ENCODE measurements at places on chromosomes 6 and 20.

DNA sequence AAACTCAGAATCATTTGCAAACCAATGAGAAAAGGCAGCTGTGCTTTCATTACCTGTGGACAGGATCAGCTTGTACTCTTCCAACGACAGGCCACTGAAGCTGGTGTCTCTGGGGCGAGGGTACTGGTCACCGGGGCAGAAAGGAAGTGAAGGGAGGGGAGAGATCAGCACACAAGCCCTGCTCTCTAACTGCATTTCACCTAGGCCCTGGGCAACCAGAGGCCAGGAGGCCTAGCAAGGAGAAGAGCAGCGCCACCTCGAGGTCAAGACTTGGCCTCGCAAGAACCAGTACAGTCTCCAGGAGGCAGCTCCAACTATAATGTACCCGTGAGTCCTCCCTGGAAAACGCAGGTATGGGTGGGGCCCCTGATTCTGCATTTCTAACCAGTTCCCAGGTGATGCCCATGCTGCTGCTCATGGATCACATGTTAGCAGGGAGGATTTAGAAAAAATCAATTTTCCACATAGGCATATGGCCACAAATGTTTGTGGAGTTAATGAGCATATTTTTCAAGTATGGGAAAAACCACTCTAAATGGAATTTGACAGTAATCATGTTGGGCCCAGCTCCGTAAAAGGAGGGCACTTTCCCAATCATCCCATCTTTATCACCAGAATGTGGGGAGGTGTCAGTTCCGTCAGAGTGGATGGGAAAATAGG is 11.0 kb downstream of the UQCC2 start:
- peak; percentile 50 for DNase-seq

- DNase-seq: no peak
These were observed 37.7 kb upstream of the SLC4A11 start for GRCh38 chr20:3276680-3277015.

DNA sequence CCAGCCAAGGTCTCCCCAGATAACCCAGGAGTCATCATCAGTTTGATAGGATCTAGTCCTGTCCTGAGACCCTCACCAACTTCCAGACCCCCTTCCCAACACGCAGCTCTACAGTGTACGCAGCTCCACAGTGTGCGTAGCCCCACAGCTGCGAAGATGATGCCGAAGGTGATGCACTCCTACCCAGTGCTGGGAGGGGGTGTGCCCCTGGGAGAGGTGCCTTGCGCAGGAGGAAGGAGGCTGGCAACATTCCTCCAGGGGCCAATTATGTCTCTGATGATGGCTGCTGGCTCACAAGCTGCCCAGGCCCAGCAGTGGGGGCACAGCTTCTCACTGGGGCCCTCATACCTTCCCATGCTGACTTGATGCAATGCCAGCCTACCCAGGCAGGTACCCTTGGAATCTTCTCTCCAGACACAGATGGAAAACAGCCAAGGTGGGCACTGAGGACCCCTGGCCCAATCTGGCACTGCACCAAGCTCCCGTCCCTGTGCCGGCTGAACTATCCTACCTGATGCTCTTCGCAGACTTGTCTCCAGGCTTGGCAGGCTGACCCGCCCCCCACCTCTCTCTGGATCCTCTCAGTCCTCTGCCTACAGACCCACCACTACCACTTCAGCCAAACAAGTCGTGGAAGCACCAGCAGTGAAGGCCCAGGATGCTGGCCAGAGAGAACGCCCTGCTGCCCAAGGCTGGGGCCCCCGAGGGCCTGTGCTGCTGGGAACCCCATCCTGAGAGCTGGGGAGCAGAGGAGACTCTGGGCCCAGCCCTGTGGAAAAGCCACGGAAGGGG is 1.4 kb downstream of the ZNF512B start:
- DNase-seq: no peak

DNA sequence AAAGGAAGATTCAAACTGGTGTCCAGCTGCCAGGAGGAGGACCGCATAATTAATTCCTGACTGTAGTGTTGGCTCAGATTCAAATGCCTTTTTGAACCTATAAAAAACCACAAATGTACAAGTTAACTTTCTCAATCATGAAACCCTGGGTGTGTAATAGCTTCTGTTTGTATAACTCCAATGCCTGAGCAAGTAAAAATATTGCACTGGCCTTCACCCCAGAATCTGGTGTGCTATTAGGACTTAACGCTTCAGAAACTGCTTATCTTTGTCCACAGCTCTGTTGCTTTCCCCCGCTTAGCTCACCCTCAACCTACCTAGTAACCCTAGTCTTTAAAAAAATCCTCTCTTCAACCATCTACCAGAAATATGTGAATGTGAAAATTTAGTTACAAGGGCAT is 119.1 kb upstream of the MAP7 start:
- DNase-seq: no peak

DNA sequence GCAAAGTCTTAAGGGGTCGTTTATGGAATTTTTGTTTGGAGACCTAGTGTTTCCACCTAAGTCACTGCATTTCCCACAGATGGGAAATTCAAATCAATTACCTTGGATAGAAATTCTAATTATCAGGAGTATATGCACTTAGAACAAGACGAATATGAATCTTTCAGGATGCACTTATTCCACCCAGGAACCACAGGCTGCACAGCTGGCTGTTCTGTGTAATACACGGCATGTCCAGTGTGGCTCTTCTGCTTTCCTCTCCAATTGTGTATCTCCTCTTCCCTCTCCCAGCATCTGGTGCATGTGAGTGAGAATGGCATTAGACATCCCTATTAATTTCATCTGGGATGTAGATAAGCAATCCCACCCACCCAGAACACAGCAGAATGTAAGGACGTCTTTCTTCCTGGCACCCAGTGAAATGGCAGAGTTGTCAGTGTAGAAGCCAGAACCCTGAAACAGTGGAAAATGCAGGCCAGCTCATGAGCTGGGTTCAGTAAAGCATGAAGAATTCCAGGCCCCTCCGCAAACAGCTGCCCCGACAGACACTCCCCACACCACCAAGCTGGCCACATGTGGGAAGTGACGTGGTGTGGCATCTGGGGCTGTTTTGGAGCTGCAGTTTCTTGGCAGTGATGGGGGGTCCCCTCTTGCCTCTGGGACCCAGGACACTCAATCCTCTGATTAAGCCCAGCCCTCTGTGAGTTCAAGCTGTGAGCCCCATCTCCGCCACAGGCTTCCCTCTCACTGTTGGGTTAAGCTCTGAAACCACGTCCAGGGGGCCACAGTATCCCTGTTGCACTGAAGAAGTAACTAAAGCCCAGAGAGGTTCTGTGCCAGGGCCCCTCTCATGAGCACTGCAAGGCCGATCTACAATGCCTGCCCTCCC is 180.1 kb upstream of the CST7 start:
- no peak for DNase-seq

GRCh38 chr6:41028561-41029412 is 10.2 kb downstream of the UNC5CL start:
- no peak for DNase-seq
